ENCODE measurements at places on chromosomes 2 and 18. TPM values are rescaled to one million over a fixed set of nuclear protein-coding genes. Genes with fewer than 3 reads are reported as not detected.

- H3K27ac ChIP-seq, result no peak overlapping the region
- peaks cover 47% of the 10 kb centered on the region for H3K36me3 ChIP-seq
- DNase-seq, result no peak
- peaks cover 23% of the 10 kb centered on the region for H3K4me1 ChIP-seq
Measured at GRCh38 chr2:9337901-9338300, 85.4 kb downstream of the ITGB1BP1 start.

ANKRD30BL gene
- total RNA-seq, result not detected

- DNase-seq, result no peak
- H3K27me3 ChIP-seq, result no peaks in the 10 kb centered on the region
- H3K4me3 ChIP-seq, result no peak overlapping the region
- H3K36me3 ChIP-seq, result no peaks in the 10 kb centered on the region
- H3K4me1 ChIP-seq, result peaks cover 78% of the 10 kb centered on the region
Measured at GRCh38 chr2:196331851-196332250, 160.5 kb upstream of the STK17B start.

DNA sequence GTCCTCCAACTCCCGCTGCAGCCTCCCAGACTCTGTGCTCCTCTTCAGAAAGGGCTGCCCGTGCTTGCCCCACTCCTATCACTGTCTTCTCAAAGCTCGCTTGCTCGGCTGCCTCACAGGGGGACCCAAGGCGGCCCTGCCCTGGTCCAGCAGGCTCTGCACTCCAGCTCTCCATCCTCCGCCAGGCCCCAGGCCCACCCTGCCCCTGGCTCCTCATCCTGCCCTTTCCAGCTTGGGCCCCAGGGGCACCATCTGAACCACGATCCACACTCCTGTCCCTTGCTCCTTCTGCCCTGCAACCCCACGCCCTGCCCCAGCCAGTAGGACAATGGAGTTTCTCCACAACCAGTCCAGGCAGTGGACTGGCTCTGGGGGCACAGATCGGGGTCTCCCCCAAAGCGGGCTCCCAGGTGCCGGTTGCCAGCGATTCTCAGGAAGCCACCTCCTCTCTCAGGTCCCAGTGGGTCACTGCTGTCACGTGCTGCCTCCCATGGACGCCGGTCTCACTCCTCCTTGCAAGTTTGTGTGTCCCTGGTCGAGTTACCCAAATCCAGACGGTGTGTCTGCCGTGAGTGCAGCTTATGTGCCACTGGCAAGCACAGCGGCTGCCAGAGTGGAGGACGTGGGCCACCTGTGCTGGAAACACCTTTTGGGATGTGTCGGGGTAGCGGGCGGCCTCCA lies 238.5 kb downstream of the HDAC4 start:
- H3K27me3 ChIP-seq, result no peaks in the 10 kb centered on the region
- H3K27ac ChIP-seq, result no peak overlapping the region
- no peak for DNase-seq
- peaks cover 20% of the 10 kb centered on the region for H3K4me1 ChIP-seq
- no peak overlapping the region for H3K4me3 ChIP-seq

DNA sequence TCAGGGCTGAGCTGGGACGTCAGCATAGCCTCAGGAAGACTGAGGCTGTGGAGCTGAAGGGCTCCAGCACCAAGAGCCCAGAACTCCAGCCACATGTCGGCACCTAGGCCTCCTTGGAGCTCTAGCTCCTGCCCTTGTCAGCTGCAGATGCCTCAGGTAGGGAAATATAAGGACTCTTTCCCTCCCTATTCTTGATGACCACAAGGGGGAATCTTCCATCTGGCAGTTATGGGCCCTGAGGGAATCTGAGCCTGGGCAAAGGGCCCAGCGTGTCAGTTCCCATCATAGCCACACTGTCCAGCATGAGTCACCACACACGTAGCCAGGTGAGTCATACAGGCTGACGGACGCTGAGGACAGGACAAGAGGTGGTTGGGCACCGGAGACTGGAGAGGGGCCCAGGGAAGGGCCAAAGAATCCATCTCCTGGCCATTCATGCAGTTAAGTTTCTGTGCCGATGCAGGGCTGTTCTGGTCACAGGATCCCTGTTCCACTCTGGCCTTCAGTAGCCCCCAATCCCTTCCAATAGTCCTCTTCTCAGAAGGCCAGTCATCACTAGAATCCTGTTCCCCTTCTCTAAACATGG lies 1.8 kb downstream of the MPV17 start:
- peaks cover 35% of the 10 kb centered on the region for H3K4me1 ChIP-seq
- peak overlapping the region; percentile 94 for H3K27ac ChIP-seq
- H3K4me3 ChIP-seq, result no peak overlapping the region
- no peaks in the 10 kb centered on the region for H3K27me3 ChIP-seq

DNA sequence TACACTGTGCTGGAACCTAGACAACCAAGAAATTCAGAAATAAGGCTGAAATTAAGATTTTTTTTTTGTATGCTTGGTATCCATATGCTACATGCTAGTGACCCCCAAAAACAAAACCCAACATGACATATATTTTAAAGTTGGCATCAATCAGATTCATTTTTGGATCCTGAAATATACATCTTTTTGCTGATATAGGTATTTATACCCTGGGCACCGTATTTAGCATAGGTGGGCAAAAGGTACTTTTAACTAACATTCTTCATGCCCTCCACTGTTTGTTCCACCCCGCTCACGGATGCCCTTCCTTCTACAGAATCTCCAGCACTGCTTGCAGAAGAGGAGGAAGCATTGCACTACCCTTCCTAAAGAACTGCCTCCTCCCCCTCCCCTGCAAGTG lies 52.6 kb downstream of the SPOPL start:
- peaks cover 84% of the 10 kb centered on the region for H3K36me3 ChIP-seq
- H3K27me3 ChIP-seq, result no peaks in the 10 kb centered on the region
- DNase-seq, result no peak
- no peak overlapping the region for H3K4me3 ChIP-seq

HOXD11 gene
- total RNA-seq, result not detected

RAPGEF4 gene
- total RNA-seq, result 8.8 TPM

DNA sequence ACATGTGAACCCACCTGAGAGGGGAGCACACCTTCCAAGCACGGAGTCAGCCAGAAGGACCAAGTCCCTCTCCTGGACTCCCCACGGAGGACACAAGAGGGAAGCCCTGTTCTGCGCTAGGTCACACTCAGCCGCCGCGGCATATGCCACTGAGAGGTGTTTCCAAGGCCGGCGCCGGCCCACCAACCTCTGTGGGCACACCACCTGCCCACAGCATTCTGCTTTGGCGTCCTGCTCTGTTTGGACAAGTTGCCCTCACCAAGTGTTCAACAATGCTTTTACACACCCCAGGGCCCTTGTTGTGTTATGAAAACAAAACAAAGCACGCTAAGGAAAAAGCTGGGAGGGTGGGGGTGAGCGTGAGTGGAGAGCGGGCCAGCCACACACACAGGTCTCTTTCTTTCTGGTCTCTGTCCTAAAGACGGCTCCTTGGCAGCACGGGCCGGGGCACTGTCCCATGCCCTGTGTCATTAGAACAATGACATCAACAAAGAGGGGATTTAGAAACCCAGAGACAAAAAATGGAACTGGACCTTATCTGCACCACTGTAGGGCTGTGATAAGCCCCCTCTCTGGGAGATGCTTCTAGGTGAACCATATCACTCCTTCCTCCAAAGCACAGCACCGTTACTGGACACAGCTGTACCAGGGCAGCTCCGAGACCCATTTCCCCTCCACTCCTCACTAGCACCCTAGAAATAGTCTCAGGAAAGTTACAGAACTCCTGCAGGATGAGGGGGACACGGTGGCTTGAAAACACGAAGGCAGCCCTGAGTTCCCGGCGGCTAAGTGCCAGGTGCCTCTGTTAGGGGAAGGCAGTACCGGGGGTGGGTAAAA lies 17.0 kb downstream of the SMAD7 start:
- peak; percentile 25 for DNase-seq
- no peaks in the 10 kb centered on the region for H3K36me3 ChIP-seq
- no peaks in the 10 kb centered on the region for H3K27me3 ChIP-seq
- H3K4me3 ChIP-seq, result peak overlapping the region; percentile 43
- peak overlapping the region; percentile 59 for H3K27ac ChIP-seq
- peaks cover 94% of the 10 kb centered on the region for H3K4me1 ChIP-seq

DNA sequence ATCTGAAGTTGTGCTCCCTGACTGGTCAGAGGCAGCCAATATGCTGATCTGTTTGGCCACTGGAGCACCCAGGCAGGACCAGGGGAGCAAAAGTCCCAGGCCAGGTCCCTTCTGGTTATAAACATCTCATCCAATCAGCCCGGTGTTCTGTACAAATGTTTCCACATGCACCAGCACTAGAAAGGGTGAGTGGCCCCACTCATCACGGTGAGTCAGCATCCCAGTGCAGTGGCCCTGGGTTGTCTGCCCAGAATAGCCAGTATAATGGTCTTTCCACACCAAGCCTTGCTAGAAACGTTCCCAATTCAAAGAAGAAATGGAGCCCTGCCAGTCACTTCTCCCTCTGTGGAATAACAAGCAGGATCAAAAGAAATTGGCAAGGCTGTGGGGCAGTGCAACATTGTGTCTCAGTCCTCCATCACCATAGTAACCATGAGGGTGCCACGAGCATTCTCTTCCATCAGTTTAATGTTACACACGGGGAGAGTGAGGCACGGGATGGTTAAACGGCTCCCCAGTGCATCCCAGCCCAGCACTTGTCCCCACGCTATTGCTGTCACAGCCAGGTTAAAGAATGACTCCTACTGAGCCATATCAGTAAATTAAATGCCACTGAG lies 174.9 kb downstream of the SEPTIN10 start:
- peak overlapping the region; percentile 74 for H3K27ac ChIP-seq
- peak; percentile 46 for DNase-seq
- peaks cover 4% of the 10 kb centered on the region for H3K36me3 ChIP-seq
- no peak overlapping the region for H3K4me3 ChIP-seq

TTN gene
- 2,633 TPM for total RNA-seq

- DNase-seq, result no peak
- H3K4me3 ChIP-seq, result no peak overlapping the region
- no peaks in the 10 kb centered on the region for H3K36me3 ChIP-seq
- peaks cover 20% of the 10 kb centered on the region for H3K4me1 ChIP-seq
- H3K27me3 ChIP-seq, result no peaks in the 10 kb centered on the region
- H3K27ac ChIP-seq, result no peak overlapping the region
Measured at GRCh38 chr2:127097841-127098651, 8.9 kb downstream of the BIN1 start.
